Stimulated activated CD8-positive, alpha-beta memory T cell treated with anti-CD3 and anti-CD28 coated beads, Interleukin-4, amount 100 ng/mL, for 4 hours (primary cell): ENCODE measurements at places on chromosomes 6 and 20.

- no peak for DNase-seq
Measured at GRCh38 chr6:44202972-44203750, 13.6 kb upstream of the MYMX start.

DNA sequence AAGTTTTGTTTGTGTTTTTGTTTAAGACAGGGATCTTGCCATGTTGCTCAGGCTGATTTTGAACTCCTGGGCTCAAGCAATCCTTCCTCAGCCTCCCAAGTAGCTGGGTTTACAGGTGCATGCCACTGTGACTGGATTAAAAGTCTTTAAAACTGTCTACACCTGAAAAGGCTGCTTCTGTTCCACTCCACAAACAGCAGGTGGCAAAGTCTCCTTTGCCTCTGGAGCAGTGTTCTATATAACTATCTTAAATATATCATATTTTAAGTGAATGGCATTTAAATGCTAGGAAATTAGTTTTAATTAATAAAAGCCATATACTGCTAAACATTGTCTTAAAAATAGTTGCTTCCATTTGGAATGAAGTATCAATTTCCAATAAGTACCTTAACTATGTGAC lies 89.2 kb upstream of the BCLAF1 start:
- no peak for DNase-seq

DNA sequence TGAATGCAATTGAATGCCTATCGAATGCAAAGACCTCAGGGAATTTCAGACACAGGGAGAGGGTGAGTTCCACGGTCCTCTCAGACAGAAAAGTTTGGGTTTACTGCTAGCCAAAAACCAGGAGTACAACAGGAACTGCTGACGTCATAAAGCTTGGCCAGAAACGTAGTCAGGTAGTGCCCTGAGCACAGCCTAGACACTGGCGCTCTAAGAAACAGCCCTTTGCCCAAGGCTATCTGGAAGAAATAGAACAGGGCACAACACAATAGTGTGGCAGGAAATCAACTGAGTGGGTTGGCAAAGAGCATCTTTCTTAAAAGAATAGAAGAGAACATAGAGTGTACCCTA lies 58.0 kb downstream of the GFOD1 start:
- DNase-seq, result no peak

DNA sequence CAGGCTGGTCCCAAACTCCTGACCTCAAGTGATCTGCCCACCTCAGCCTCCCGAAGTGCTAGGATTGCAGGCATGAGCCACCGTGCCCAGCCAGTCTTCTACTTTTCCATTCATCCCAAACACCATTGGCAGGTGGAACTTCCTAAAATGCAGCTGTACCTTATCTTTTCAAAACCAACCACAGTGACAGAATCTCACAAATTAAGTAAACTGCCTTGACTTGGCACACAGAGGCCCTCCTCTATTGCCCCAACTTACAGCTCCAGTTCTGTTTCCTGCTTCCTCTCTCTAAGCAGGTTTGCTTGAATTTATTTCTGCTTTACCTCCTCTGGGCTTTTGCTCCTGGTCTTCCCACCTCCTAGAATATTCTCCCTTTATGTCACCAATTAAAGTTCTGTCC lies 7.6 kb downstream of the MYB start:
- no peak for DNase-seq

DNA sequence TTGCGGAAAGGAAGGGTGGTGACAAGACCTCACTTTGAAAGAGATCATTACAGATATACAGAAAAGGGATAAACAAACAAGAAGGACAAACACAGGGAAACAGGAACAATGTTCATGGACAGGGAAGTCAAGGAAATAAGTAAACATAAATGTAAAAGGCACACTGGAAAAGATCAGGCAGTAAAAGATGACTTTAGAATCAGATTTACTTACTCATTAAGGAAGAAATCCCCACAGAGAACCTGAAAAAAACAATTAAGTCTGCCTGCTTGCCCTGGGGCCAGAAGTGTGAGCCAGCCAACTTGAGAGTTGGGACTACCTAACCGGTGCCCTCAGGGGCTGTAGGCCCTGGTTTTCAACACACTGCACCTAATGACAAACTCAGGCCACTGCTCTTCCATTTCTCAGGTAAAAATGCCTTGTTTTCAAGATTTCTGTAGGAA lies 1.7 kb downstream of the APMAP start:
- no peak for DNase-seq

DNA sequence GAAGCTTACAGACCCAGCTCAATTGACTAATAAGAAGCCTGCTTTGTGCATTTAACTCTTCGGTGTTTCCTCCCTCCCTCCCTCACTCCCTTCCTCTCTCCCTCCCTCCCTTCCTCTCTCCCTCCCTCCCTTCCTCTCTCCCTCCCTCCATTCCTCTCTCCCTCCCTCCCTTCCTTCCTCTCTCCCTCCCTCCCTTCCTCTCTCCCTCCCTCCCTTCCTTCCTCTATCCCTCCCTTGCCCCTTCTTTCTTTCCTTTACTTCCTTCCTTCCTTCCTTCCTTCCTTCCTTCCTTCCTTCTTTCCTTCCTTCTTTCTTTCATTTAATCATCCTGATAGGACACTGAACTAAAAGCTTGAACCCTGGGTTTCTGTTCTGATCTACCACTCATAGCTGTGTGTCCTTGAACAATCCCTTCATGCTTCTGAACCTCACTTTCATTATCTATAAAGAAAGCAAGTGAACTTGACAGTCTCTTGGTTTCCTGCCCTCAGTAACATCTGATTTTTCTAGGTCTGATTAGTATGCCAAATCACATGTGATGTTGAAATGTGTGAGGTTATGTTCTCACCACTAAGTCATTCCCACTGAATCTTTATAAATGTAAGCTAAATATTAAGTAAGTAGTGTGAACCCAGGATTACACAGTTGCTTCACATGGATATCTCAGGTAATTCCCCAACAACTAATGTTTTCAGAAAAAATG lies 132.3 kb upstream of the BMP2 start:
- DNase-seq, result no peak

DNA sequence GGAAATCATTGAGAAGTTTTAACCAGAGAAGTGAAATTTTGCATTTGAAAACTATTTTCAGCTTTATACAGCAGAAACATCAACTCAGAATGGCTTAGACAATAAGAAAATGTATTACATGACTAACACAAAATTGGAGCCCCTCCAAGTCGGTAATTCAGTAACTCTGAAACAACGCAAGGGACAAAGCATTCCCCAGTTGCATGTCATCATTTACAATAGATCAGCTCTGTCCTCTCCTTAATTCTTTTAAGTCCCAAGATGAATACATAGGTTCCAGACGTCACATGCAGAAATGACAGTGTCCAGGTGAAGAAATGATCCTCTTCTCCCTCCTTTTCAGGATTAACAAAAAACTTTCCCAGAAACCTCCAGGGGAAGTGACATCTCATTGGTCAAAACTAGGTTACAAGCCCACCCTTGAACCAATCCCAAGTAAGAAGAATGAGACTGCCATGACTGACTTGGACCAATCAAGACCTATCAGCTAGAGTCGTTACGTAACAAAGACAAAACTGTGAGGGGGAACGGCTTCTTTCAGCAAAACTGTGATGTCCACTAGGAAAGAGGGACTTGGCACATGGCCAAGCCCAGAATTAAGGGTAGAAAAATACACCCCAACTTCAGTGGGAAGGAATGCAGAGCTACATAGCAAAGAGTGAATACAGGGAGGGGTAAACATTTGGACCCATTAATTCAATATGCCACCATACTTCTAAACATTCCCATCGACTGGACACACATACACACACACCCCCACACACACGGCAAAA lies 149.8 kb upstream of the PRND start:
- no peak for DNase-seq

DNA sequence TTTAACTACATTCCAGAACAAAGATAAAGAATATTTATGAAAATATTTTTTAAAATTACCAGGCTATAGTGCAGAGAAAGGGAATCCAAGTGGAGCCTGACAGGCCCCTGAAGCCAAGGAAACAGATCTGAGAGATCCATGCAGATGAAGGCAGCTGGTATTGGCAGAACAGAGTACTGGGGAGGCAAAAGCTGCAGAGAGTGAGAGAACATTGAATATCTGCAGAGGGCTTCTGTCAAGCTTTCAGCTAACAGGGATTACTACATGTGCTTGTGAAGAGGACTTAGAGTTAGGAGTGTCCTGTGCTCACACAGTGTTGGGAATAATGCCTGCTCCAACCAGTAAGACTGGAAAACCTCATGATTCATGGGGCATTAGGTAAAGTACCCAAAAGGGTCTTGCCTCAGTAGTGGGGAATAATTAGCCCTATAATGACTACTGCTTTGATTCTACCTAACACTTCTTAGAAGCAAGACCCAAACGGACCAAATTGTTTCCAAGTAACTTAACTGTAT lies 657.2 kb downstream of the DHX35 start:
- no peak for DNase-seq

DNA sequence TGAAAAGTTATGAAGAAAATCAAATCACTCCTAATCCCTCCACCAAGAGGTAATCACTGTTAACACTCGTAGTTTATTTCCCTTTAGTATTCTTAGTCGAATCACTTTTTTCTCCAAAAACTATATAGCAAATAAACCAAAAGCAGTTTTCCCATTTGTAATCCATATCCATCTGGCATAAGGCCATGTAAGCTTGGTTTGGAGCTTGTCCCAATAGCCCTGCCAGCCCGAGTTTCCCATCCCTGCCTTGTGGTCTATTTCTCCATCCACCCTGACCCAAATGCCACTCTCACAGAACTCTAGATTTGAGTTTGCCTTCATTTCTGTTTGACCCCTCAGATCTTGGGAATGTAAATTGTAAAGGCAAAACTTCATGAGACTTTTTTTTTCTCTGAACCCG lies 71.8 kb upstream of the DSP start:
- DNase-seq, result no peak

DNA sequence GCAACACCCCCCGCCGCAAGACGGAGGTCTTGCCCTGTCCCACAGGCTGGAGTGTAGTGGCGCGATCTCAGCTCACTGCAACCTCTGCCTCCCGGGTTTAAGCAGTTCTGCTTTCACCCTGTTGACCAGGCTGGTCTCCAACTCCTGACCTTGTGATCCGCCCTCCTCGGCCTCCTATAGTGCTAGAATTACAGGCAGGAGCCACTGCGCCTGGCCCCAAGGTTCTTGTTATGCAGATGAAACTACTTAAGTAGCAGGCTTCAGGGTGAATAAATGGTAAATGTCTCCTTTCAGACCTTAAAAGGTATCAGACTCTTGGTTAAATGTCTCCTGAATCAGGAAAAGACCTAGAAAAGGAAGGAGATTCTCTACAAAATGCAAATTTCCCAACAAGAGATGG lies 95.4 kb upstream of the TMEM181 start:
- DNase-seq, result no peak

DNA sequence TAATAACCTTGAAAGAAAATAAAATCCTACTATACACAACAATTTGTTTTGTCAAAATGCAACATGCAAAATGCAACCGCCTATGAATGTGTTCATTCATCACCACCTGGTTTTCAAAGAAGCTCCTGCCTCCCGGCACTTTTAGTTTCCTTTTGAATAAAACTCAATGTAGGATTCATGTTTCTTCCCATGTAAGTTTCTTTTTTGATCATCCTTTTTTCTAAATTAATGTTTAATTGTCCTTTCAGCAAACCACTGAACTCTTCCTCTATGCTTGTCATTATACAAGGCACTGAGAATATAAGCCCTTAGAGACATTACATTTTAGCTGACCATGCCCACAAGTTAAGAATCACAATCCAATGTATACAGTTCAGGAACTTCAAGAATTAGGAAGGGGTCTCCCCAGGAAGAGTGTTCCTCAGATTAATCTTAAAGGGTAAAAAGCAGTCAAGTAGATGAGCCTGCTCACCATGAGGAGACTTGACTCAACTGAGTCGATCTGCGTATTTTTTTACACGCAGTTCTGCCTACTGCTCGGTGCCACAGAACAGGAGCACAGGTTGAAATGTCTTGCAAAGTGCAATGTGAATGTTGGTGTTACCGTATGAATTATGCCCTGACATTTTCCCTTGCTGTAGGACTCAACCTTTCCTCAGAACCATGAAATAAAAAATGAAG lies 7.2 kb upstream of the THEMIS start:
- no peak for DNase-seq

DNA sequence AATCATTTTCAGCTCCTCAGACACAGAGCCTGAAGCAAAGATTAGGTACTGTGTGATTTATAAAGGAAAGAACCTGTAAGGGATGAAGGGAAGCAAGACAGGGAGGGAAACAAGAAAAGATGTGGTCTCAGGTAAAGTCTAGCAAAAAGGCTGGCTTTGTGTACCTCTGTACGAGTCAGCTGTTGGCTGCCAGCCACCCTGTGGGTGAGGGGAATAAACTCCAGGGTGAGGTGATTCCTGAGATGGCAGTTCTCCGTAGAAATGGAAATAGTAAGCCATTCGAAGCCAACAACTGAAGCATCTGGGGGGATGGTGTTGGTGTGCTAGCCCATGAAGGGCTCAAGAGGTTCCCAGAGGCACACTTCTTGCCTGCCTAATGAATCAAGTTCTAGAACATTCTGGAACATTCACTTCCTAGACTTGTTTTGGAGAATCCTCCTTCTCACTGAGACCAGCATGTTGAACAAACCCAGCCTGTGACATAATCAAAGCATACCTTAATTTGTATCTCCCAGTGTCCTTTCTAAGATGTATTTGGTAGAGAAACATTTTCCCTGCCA lies 10.6 kb upstream of the TTPAL start:
- no peak for DNase-seq

GRCh38 chr6:11353921-11354389 lies 121.5 kb upstream of the NEDD9 start:
- peak; percentile 49 for DNase-seq

DNA sequence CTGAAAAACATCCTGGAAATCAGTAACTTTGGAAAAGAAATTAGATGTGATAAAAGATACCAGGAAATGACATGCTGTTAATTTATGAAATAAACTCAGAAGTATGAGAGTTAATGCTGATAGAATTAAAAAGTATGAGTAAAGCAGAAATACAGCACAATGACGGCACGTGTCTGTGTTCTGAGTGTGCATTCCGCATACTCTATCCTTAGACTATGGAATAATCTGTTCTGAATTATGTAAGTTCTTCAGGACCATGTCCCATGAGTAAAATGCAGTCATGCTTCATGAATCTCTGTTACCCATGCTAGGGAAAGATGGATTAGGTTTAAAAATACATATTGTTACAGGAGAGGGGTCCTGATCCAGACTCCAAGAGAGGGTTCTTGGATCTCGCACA lies 21.7 kb downstream of the HECA start:
- DNase-seq, result no peak

GRCh38 chr6:6869094-6869493 lies 238.7 kb upstream of the RREB1 start:
- no peak for DNase-seq

DNA sequence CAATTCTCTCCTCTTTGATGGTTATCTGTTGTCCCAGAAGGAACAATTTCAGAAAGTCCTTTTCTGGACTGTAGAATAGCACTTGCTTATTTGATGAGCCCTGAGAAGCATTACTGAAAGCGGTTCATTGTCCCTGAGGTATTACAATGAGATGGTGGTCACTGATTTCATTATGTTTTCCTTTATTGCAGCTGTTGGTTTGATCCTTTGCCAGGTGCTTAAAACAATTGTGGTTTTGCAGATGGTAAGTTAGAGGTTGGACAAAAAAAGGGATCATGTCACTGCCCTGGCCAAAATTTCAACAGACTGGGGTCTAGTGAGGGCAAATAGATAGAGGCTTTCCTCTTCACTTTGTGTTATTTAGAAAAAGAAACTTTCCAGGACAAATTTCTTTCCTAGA lies 61.9 kb downstream of the ESR1 start:
- DNase-seq, result no peak
